ENCODE measurements at places on chromosomes 6 and 20. TPM values are rescaled to one million over a fixed set of nuclear protein-coding genes. Genes with fewer than 3 reads are reported as not detected.

DNA sequence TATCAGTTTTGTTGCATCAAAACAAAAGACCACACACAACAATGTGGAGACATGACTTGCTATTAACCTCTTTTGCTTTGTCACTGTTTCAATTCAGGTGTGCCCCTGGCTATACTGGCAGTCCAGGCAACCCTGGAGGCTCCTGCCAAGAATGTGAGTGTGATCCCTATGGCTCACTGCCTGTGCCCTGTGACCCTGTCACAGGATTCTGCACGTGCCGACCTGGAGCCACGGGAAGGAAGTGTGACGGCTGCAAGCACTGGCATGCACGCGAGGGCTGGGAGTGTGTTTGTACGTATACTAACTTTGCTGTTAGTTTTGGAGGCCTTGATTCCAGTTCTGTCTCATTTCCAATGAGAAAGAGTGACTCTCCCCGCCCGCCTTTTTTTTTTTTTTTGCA lies 356.9 kb downstream of the ARHGAP18 start:
- peak; percentile 36 for DNase-seq

DNA sequence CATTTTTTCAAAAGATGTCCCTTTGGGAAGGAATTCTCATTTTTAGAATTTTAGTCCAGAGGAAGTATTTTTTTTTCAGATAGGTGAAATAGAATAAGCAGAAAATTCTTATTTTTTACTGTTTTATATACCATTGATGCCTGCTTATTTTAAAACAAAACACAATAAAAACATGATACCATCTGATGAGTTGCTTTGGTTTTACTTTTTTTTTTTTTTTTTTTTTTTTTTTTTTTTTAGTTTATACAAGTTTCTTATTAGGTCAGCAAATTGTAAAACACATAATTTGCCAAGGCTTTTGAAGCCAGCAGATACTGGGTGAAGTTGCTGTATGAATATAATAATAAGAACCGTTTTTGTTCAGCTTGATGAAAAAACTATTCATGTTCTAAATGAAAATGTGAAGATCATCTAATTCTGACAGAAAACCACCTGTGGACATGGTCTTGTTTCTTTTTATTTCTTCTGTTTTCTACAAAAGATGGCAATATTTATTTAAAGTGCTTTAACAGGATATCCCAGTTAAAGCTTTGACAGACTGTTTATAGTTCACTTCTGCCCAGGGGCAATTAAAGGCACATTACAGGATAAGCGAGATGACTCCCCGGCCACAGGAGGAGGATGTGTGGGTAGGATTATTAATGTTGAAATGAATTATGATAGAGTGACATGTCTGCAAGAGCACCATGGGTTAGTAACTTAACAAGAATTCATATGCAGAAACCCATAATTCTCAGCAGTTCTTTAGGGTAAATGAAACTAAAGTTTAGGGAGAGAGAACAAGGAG lies 31.1 kb downstream of the MYB start:
- no peak for DNase-seq

DNA sequence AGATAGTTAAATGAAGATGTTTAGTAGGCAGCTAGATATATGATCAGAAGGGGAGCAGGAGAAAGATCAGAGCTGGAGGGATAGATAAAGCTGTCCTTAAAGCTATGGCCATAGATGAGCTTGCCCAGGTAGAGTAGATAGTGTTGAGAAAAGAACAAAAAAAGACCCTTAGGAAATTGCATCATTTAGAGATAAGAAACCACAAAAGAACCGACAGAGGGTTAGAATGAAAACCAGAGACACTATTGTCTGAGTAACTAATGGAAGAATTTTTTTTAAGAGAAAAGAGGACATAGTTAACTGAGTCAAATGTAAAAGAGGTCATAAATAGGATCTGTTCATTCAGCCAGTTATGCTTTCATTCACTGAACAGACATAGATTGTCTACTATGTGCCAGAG lies 101.8 kb downstream of the TNFAIP3 start:
- DNase-seq: no peak

DNA sequence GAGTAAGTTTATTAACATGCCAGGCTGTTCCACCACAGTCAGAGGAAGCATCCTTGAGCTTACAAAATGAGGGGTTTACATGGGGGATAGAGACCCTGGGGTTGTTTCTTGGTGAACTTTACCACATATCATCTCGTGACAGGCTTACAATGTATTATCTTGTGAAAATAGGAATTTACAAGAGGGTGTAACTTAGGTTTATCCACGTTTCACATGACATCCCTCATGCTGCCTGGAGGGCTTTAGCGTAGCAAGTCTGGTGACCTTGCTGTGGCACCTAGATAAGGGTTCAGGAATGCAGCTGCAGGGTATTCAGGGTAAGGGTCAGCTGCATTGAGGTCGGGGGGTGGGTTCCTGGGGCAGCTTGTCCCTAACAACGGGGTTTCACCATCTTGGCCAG lies 154.6 kb upstream of the ARG1 start:
- no peak for DNase-seq

- DNase-seq: no peak
These were observed 11.2 kb downstream of the BAG2 start for GRCh38 chr6:57183336-57183735.

DNA sequence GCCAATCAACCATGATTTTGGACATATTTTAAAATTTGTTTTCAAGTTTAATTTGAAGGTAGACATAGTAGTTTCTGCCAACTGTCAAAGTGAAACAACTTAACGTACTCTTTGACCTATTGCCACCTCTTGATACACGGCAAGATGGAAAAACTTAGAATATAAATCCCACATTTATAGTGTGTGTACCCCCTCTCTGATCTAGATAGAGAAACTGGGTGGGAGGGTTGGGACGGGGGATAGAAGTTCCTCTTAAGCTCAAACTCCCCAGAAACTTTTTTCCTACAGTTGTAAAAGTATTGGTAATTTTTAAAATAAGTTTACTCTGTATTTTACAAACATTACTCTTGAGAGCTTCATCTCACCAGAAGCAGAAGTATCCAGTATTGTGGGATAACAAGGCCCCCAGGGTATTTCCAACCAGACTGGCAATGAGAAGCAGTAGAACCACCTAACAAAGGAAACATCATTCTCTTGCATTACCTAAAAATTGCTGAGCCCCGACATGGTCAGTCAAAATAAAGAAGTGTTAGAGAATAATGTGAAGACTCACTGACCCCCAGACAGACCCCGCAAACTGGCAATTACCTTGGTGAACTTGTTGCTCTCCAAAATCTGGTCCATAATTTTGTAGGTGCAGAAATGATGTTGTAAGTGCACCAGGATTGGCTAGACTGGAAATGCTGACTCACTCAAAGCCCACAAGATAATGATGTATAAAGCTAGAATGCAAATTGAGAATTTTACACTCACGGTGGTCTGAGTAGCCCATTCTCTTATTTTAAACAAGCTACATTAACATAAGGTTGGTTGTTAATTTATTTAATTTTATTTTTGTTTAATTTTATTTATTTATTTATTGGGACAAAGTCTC lies 74.7 kb upstream of the TNFAIP3 start:
- DNase-seq: no peak

FBXO30 gene
- 11.3 TPM for polyA plus RNA-seq

DNA sequence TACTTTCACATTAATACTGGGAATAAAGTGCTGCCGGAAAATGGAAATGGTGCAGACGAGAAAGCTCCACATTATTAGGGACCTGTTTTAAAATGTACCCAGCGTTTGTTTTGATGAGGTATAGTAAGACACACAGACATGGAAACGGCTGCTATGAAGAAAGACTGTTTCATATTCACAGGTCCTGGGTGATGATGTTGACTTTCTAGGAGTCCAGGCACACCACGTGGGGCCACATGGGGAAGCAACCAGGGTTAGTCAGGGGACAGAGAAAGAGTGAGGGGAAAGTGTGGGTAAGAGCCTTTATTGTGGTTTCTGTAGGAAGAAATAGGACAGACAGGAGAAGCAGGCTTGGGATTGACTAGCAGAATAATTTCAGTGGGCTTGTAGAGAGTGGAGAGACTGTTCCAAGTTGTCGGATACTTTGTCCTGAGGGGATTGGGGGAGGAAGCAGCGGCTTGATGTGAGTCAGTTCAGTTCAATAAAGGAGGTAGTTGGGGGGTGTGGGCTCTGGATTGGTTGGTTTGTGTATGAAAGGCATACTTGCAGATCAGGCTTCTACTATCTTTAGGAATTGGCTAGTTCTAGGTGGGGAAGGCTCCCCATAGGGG lies 112.0 kb upstream of the MCHR2 start:
- DNase-seq: no peak

All from left lung (tissue), 14 donors.